HepG2 (cell line): ENCODE measurements at places on chromosomes 6 and 20. TPM values are rescaled to one million over a fixed set of nuclear protein-coding genes. Genes with fewer than 3 reads are reported as not detected.

DNA sequence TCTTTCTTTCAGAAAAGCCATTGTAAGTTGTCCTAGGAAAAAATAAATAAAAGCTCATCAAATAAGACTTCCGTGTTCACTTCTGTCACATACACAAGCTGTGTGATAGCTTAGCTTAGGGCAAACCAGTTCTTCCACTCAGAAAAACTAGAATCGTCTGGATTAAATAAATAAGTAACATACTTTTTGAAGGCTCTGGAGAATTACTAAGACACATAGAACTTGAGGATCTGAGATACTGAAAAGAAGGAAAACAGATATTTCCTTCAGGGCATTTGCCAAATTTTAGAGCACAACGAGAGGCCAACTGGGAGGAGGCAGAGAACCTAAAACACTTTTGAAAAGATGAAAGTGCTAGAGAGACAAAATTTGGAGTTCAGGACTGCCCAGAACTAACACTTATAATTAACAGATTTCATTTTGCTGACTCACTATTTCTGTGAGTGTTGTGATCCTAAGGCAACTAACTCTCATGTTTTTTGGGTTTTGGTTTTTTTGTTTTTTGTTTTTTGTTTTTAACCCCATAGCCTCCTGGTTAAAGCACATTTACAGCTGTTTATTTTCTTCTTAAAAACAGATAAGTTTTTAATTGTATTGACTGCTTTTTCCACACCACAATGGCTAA lies 38.7 kb upstream of the THEMIS start:
- no peak for DNase-seq

DNA sequence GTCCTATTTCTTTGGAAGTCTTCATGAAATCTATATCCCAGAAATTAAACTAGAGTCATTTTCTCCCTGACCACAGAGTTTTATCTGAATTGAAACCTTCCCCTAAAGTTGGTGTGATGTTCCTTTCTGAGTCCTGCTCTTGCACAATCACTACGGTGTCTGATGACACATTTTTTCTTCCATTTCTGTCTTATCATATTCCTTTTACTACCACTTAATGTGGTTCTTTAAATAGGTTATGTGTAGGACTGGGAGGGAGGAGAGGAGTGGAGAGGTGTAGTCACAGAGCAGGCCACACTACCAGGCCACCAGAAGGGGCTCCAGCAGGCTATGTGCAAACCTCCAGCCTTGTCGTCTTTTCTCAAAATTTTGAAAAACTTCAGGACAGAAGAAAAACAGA lies 39.7 kb upstream of the ATXN1 start:
- no peak for DNase-seq

Gene CRISP3
- not detected in 2 replicates for total RNA-seq

DNA sequence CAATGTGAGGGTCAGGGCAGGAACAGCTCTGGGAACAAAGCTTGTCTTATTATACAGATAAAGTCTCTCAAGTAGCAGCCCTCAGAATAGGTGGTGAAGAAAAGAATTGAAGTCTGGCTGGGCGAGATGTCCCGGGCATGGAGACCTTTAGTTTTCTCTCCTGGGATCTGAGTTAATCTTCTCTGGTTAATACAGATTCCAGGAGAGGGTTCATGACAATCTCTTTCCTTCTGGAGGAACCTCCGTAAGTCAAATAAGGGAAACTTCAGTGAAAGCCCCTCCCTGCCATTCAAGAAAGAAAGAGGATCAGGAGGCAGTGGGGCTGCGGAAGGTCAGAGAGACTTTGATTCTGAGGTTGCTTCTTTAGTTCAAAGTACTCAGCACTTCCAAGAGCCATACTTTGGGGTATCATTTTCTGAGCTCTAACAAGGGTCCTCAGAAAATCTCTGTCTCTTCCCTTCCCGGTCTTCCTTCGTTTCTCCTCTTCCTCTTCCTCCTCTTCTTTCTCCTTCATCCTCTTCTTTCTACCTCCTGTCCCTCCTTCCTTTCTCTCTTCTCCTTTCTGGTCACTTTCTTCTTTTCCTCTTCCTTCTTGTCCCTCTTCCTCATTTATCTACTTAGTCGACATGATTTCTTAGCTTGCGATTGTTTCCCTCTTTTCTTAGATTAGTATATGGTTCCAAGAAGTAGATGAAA lies 4.6 kb upstream of the ZNF184 start:
- no peak for DNase-seq

DNA sequence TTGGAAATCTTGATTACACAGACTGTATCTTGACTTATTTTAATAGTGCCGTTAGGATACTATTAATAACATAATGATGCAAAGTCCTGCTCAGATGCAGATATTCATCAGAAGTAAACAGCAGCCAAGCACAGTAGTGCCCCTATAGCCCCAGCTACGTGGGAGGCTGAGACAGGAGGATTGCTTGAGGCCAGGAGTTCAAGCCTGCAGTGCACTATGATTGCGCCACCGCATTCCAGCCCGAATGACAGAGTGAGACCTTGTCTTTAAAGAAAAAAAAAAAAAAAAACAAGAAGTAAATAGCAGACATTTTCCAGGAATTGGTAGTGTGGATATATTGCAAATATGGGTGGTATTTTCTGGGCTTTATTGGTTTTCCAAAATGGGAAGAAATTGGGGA lies 61.8 kb downstream of the TULP4 start:
- no peak for DNase-seq

- DNase-seq, result no peak
Observed at GRCh38 chr6:142914369-142914768, 30.6 kb downstream of the HIVEP2 start.

Gene BLCAP
- total RNA-seq, result 34.9 and 52.4 TPM in 2 replicates

DNA sequence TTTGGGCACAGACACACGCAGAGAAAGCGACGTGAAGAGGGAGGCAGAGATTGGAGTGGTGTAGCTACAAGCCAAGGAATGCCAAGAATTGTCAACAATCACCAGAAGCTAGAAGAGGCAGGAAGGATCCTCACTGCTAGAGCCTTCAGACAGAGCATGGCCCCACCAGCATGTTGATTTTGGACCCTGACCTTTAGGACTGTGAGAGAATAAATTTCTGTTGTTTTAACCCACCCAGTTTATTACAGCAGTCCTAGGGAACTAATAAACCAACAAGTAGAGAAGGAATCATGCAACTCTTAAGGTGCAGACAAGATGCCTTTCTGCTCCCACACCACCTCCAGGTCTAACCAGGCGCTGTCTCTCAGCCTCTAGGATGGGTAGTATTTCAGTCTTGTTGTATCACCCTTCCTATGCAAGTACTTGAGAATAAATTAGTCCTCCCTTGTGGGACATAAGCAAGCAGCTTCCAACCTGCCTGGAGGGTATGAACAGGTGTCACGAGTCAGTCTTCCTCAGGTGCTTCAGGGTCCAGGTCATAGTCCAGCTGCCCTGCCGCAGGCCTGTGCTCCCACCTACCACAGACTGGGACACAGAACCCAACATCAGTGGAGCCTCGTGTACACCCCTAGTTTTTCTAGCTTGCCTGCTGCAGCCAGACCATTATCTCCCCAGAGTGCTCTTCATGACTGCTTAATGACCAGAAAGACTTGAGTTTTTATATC lies 46.4 kb upstream of the CCN2 start:
- peak; percentile 37 for DNase-seq

- DNase-seq, result no peak
Observed at GRCh38 chr6:25112322-25112773, 166.8 kb upstream of the CARMIL1 start.

Gene PTCRA
- not detected in 2 replicates for total RNA-seq
